Mammary epithelial cell (primary cell): ENCODE measurements at places on chromosomes 1 and 21.

DNA sequence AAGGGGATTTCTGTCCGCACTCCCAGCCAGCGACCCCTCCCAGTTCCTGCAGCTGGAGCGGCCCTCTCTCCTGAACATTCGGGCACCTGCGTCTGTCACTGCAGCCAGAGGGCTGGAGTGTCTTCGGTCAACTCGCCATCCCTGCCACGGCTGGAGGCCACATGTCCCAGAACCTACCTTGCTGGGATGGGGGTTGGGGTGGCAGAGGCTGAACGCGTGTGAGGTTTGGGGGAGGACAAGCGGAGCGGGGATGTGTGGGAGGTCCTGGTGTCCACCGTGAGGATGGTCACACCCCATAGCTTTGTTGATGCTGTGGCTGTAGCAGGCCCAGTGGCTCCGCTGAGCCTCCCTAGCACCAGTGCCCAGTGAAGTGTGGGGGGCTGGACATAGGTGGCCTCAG, 14.8 kb upstream of the C1orf174 start:
- no peak for DNase-seq

DNA sequence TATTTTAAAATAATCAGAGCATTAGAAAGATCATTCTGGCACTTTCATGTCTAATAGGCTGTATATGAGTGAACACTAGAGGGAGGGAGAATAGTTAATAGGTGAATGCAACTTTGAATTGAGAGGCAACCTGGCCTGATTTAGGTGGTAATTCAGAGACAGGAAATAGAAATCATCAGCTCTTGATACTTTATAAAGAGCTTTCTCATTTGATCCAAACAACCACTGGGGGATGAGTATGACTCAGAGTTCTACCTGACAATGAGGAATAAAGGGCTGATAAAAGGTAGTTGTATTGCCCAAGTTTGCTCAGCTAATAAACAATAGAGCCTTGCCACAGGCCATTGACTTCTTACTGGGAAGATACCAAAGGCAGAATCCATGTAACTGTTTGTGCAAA, 5.2 kb upstream of the FAM89A start:
- DNase-seq: peak; percentile 21

DNA sequence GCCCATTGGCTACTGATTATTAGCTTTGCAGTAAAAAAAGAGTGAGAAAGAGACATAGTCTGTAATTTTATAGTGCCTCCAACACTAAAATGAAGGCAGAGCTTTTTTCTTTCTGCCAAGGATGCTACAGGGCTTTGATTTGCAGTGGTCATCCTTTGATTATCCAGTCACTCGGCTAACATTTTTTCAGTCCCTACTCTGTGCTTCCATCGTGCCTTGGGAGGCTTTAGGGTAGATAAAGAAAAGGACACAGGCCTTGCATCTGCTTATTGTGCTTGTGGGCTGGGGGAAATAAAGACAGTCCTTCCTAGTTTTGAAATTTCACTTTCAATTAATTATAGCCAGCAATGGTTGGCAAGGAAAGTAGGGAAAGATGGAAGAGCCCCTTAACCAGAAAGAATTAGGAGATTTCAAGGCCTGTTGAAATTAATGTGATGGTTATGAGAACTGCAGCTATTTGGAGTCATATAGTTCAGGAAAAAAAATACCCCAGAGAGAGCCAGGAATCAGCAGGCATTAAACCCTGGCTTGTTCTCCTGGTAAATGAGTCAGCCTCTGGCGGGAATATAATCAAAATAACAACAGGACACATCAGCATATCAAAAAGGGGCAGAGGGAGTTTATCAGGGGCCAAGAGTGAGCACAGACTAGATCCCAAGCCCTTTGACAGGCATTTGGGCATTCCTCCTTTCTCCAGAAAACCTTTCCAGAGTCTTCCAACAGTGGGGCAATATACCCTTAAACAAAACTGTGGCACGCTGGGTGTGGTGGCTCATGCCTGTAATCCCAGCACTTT, 27.4 kb downstream of the CACHD1 start:
- no peak for DNase-seq

DNA sequence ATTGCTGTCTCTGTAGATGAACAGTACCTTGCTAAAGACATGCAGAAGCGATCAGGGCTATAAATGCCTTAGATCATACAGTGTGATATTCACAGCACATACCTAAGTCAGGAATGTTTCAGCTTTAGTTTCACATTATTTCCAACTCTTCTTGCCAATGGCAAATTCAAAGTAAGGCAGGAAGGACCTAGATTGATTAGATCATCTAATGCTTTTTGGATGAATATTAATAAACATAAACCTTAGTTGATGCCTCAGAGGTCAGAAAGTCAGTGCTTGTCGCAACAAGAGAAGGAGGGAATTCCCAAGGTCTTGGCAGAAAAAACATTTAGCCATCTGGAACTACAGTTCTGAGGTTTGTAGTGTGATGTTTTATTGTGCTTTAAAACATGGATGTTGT, 122.3 kb downstream of the TNFSF18 start:
- peak; percentile 91 for DNase-seq
